ENCODE measurements at places on chromosomes 1 and 21.

- DNase-seq: no peak
Measured at GRCh38 chr1:71135571-71135970, 54.7 kb upstream of the ZRANB2 start.

GRCh38 chr1:20339811-20340457, 49.3 kb downstream of the VWA5B1 start:
- no peak for DNase-seq

GRCh38 chr1:186943891-186944686, 115.3 kb downstream of the PLA2G4A start:
- DNase-seq: no peak

DNA sequence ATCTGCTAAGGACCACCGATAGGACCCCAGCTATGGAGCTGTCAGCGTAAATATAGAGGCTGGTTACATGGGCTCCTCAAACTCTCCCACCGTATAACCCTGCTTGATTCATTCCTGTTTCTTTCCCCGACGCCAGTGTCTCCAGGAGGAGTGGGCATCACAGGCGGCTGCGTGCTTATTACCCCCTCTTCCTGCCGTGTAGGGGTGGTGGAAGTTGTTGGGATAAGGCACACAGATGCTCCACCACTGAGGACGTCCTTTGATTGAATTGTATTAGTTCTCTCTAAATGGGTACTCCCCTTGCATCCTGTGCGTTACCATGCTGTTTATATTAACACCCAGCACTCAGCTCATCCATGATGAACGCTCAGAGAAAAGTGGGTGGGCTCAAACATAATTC, 104.6 kb downstream of the ZBTB18 start:
- no peak for DNase-seq

DNA sequence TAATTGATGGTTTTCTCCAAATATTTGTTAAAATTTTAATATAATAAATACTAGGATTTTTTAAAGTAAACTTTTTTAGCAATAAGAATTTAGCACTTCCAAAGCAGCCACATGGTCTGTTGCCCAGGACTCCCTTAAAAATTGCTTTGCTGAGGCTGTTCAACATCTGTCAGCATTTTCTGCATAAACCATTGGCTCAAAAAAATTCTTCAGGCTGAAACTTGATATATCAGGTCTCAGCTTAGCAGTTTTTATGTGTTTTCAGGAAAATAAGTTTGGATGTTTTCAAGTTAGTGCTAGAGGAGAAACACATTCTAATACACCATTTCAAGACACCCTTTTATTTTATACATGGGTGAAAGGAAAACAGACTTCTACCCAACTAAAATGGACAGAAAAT, 69.1 kb upstream of the C1orf105 start:
- DNase-seq: no peak

GRCh38 chr1:201090541-201090940, 21.7 kb downstream of the CACNA1S start:
- DNase-seq: no peak

DNA sequence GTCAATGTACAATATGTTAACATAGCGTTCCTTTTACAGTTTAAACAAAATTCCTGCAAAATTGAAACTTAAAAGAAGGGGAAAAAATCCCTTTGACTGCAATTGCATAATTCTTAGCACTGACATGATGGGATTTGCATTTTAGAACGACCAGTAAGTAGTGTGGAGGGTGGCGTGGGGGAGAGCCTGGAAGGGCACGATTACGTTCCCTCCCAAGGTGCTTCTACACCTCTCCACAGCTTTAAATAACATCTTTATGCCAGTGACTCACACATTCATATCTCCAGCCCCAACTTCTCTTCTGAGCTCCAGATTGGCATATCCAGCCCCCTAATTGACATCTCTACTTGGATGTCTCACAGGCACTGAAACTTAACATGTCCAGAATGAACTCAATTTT, 64.3 kb downstream of the OLFML3 start:
- no peak for DNase-seq

DNA sequence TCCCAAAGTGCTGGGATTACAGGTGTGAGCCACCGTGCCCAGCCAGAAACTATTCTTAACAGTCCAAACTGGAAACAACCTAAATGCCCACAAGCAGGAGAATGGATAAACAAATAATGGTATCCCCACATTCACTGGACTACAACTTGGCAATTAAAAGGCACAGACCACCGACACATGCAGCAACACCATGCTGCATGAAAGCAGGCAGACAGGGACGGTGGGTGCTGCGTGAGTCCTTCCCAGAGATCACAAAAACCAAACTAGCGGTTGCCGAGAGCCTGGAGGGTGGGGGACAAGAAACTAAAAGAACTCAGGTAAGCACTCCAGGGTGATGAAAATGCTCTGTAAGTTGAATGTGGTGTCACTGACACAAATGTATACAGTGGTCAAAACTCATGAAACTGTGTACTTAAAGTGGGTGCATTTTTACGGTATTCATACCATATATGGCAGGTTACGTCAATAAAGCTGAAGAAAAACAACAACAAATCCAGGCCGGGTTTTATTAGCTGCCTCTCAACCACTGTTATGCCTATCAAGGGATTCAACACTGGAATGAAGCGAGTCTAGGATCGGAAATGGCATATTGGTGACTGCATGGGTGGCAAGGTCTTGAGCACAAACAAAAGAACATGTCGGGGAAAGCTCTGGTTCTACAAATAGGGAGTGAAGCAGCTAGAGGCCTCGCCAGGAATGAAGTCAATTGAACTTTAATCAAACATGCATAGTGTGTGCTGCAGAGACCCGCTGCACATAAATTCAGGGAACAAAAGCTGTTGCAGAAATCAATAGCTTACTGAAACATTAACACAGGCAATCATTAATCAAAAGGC, 52.4 kb downstream of the SLC45A1 start:
- no peak for DNase-seq

Measured in urinary bladder (tissue), 4 donors.